ENCODE measurements at places on chromosomes 11 and 22. TPM values are rescaled to one million over a fixed set of nuclear protein-coding genes. Genes with fewer than 3 reads are reported as not detected.

Gene NTM
- not detected for total RNA-seq

Gene EFCAB6
- total RNA-seq: 4.4 TPM

- peak overlapping the region; percentile 91 for H3K27ac ChIP-seq
- H3K27me3 ChIP-seq: no peaks in the 10 kb centered on the region
- no peaks in the 10 kb centered on the region for H3K4me1 ChIP-seq
Observed at GRCh38 chr11:62592146-62592815, 958 bp upstream of the TUT1 start.

Gene DPP3
- 2.1 TPM for total RNA-seq

Measured in uterus (tissue), 4 donors.